ENCODE measurements at places on chromosomes 7 and 10. TPM values are rescaled to one million over a fixed set of nuclear protein-coding genes. Genes with fewer than 3 reads are reported as not detected.

Gene SPDYE11
- not detected for polyA plus RNA-seq

Gene CRHR2
- not detected for polyA plus RNA-seq

- peak; percentile 26 for DNase-seq
Measured at GRCh38 chr7:5237286-5237685, 45.5 kb upstream of the SLC29A4 start.

DNA sequence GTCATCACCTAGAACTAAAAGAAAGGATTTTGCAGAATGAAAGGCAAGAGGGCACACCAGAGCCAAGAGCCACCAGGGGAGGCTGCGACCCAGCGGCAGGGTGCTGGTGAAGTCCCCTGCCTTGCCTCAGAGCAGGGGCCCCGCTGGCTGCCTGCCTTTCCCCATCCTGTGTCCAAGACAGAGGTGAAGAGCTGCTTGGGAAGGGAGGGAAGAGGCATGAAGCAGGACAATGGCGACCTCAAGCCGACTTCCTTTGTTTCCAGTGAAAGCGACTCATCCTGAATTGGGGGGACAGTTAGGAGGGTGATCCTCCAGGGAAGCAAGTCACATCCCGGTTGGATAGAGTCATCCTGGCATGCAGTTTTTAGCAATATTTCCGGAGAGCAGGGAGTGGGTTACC, 255.5 kb upstream of the YAE1 start:
- no peak for DNase-seq

DNA sequence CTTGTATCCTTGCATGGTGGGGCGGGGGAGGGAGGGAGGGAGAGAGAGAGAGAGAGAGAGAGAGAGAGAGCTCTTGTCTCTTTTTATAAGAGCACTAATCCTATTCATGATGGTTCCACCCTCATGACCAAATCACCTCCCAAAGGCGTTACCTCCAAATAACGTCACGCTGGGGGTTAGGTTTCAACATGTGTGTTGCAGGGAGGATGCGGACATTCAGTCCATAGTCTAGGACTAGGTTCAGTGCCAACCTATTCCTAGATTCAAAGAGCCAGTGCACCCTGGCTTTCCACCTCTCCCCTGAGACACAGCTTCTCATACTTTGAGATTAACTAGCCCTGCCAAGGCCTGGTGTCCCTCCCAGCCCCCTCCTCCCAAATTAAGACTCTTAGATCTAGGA, 123.0 kb downstream of the GRK5 start:
- DNase-seq, result no peak
